Activated CD4-positive, alpha-beta memory T cell treated with anti-CD3 and anti-CD28 coated beads, Interleukin-2, amount 10 ng/mL, durations not matched to agents 7 days and 5 days (primary cell): ENCODE measurements at places on chromosomes 4 and X.

GRCh38 chr4:133969202-133969848 is 232.3 kb downstream of the PABPC4L start:
- no peak for DNase-seq

DNA sequence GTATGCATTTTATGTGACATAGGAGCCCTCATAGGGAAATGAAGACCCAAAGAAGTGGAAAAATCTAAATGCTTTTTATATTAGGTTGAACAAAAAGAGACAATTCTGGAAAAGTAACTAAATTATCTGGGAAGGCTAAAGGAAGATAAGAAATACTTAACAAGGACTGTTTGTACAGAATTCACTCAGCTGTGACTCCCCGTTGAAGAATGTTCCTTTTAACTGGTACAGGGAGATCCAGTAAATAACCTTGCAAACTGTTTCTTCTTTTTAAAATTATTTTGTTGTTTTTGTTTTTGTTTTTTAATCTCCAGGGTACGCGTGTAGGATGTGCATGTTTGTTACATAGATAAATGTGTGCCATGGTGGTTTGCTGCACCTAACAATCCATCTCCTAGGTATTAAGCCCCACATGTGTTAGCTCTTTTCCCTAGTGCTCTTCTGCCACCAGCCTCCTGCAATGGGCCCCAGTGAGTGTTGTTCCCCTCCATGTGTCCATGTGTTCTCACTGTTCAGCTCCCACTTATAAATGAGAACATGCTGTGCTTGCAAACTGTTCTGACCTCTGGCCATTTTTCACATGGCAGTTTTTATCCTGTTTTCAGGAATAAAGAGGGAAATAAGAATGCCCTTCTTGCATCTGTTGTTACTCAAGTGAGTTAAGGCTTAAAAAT is 81.7 kb downstream of the PWWP3B start:
- DNase-seq, result no peak

DNA sequence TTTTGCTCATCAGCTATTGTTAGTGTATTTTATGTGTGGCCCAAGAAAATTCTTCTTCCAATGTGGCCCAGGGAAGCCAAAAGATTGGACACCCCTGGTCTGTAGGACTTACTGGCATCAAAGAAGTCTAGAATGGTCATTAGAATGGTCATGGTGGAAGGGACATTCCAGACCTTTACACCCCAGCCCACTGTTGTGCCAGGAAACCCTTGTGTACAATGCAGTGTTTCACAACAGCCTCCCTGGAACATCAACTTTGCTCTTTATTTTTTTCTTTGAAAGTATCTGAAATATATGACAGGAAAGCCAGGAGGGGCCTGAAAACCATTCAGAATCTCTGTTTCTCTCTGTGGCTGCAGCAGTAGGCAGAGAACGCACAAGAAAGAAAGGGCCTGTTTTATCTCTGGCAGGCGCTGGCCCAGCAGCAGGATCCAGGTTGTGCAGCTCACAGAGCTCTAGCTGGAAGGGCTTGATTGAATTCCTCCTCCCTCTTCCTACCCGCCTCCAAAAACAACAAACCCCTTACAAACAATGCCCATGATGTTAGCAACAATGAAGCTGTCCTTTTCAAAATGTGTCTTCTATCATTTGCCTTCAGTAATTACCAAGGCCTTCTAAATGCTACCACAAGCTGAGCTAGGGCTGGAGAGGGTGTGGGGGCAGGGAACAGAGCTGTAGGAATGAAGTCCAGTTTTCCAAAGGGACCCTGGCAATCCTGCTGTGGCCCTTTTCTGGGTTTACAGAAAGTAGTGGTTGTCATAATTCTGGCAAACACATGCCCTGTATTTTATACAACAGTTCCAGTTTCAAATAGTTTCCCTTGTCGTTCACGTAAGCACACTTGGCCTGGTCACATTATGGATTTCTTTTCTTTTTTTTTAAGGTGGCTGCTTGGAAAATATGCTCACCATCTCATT is 32.3 kb upstream of the TFDP3 start:
- no peak for DNase-seq

- DNase-seq, result no peak
Observed at GRCh38 chr4:85762529-85762871, 287.6 kb downstream of the ARHGAP24 start.

GRCh38 chr4:160514126-160514525 is 1411.2 kb downstream of the RAPGEF2 start:
- no peak for DNase-seq

DNA sequence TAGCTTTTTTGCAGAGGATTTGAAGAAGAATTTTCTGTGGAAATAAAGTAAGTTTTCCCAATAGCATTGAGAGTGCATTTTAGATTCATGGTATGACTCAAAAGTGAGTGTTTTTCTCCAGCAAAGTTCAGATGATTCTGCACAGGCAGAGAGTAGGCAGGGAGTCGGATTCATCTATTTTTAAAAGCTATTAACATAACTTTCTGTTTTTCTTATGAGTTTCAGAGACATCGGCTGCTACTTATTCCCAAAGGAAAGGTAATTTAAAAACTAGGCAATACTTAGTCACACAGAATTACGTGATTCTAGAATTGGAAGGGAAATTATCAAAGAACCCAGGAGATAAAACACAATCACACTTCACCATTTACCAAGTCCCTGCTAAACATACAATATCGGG is 4.4 kb downstream of the CCDC110 start:
- no peak for DNase-seq

GRCh38 chrX:13298836-13299235 is 21.0 kb downstream of the ATXN3L start:
- no peak for DNase-seq

GRCh38 chr4:137949746-137950145 is 292.4 kb downstream of the SLC7A11 start:
- no peak for DNase-seq

DNA sequence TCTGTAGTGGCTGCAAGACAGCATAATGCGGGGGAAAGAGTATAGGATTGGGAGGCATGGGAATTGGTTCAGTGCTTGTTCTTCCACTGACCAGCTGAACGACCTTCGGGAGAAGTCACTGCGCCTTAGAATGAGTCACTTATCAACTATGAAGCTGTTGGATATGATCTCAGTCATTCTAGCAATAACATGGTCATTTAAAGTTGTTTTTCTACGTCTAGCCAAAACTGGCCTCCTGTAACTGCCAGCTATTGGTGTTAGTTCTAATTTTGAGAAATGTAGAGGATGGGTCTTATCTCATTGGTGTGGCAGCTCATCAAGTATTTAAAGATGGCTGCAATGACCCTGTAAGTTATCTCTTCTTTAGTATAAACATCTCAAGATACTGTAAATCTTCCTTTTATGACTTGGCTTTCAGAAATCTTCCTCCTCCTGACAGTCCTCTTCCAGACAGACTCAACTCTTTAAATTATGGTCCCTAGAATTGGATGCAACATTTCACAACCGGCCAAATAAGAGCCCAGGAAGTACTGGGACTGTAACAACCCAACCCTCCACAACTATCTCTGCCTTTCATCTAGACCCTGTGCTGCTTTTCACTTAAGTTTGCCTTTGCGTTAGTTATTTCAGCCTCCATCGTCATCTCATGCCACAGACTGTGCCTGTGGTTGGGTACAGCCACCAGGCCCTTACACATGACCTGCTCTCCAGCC is 243.3 kb downstream of the CBR4 start:
- no peak for DNase-seq

GRCh38 chr4:141004823-141005222 is 128.4 kb downstream of the RNF150 start:
- DNase-seq, result no peak

DNA sequence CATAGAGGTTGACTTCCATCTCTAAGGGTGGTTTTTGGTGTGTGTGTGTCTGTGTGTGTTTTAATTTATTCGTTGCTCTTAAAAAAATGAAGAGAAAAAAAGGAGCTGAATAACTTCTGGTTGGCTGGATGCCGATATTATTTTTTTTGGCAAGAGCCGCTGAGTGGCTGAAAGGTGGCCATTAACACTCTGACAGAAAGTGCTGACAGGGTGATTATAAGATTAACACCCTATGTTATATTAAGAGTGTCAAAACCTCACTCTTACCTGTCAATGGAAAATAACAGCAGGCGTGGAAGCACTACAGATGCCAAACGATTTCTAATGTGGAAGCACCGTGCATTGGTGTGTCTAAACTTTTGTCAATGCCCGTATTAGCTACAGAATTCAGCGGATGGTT is 622.5 kb downstream of the ANKRD50 start:
- no peak for DNase-seq

GRCh38 chrX:16855363-16856075 is 14.6 kb downstream of the RBBP7 start:
- no peak for DNase-seq

GRCh38 chr4:185640811-185641675 is 105.7 kb upstream of the PDLIM3 start:
- DNase-seq, result no peak

DNA sequence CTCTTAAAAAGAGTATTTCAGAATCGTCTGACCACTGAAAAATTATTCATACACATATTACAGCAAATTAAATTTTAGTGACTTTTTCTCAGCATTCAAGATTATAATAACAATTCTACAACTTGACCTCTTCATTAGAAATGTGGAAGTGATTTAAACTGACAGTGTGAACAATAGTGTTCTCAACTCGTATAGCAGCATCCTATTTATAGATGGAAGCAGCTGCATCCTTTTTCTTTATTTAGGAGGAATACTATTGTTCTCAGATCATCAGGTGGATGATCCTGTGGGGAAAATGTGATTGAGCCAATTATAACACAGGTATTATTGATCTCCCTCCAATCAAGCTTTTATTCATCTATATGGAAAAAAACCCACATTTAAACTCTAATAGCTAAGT is 56.7 kb downstream of the RAPGEF2 start:
- DNase-seq, result no peak

GRCh38 chr4:159483782-159484741 is 381.2 kb downstream of the RAPGEF2 start:
- no peak for DNase-seq

- no peak for DNase-seq
Observed at GRCh38 chr4:101515099-101515498, 167.8 kb upstream of the PPP3CA start.

DNA sequence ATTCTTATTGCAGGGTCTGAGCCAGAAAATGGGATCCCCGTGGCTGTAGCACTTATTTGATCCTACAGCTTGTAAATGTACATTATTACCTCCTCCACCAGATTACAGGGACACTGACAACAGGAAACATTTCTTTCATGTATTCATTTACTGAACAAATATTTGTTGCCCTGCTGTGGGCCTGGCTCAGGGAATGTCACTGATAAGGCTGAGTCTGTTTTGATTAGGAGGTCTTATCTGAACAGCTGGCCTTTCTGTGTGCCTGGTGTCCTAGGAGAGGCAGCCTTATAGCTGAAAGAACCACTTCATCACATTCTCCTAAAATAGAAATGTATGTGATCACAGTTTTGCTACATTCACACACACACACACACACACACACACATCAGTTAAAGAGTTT is 45.5 kb upstream of the PROM1 start:
- no peak for DNase-seq

GRCh38 chr4:181254771-181255170 is 988.4 kb upstream of the TENM3 start:
- DNase-seq, result no peak

DNA sequence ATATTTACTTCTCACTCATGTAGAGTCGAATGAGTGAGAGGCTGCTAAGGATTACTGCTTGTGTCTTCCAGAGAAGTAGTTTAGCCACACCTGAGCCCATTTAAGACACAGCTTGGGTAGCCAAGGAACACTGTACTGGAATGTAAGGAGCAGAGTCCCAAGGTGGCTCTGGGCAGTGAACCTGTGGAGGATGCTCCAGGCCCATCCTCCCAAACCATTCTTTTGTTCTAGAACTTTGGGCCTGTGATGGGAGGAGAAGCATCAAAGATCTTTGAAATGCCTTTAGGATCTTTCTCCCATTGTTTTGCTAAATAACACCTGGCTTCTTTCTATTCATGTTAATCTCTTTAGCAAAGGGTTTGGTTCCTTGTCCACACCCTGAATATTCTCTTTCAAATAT is 162.2 kb downstream of the KLHL4 start:
- DNase-seq, result no peak

DNA sequence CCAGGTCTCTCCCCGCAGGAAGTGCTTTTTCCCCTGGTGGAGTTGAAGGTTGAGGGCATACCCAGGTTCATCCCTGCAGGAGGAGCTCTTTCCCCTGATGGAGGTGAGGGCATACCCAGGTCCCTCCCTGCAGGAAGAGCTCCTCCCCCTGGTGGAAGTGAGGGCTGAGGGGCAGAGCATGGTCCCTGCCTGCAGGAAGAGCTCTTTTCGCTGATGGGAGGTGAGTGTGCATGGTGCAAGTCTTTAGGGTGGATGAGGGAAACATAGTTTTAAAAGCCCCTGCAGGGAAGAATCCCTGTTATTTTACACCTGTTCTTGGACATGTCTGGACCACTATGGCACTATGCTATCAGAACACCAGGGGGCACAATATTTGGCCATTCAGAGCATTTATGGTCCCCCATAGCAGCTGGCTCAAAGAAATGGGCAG is 43.7 kb upstream of the PUDP start:
- DNase-seq, result no peak

- DNase-seq, result peak; percentile 21
Observed at GRCh38 chrX:8879750-8880149, 78.6 kb upstream of the FAM9A start.

DNA sequence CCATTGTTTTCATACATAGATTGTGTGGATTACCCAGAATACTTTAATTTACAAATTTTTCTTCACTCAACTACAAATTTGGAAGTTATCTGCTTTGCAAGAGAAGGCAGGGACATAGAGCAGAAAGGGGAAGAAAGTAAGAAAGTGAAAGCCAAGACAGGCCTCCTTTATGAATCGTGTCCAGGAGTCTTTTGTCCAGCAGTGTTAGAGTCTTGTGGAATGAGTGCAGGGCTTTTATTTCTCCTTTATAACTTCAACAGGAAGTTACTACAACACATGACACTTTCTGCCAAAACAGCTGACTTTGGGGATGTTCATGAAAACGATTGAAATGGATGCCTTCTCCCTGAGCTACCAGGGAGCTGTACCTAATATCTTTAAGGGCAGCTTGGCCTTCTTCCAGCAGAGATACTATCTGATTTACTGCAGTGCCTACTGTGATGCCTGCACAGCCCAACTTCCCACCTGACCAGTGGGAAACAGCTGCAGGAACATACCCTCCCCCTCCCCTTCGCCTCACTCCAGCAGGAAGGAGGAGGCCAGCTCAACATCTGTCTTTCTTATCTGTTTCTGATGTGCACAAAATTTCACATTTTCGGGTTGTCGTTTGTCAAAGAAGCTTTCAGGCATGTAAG is 557.7 kb upstream of the SLIT2 start:
- DNase-seq, result no peak

DNA sequence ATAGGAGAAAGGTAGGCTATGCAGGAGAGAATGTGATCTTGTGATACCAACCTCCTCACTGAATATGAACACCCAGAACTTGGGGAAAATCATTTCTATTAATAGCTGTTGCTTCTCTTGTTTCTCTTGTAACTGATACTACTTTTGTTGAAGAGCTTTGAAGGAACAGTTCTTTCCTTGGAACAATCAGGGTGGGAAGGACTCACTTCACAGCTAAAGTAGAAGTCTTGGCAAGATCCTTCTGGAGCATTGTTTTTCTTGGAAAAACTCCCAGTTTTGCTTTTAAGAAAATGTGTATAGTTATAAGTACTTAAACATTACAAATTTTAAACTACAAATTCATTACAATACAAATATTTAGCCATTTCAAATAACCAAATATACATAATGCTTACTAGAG is 19.1 kb upstream of the XK start:
- no peak for DNase-seq
